Right lung (tissue), 10 donors: ENCODE measurements at places on chromosomes 3 and 15. TPM values are rescaled to one million over a fixed set of nuclear protein-coding genes. Genes with fewer than 3 reads are reported as not detected.

The CCRL2 gene
- 5.7 TPM for polyA plus RNA-seq

The MAGI1 gene
- polyA plus RNA-seq, result 28.2 TPM

The PRSS50 gene
- 0.40 TPM for polyA plus RNA-seq

The ROPN1 gene
- polyA plus RNA-seq, result 0.19 TPM

The TTLL13 gene
- 0.09 TPM for polyA plus RNA-seq

The SGO1 gene
- polyA plus RNA-seq, result 10.2 TPM

The HOMER2 gene
- polyA plus RNA-seq, result 19.1 TPM

The TBC1D21 gene
- not detected for polyA plus RNA-seq

GRCh38 chr15:70494852-70495571 is 268.3 kb downstream of the UACA start:
- DNase-seq, result no peak

DNA sequence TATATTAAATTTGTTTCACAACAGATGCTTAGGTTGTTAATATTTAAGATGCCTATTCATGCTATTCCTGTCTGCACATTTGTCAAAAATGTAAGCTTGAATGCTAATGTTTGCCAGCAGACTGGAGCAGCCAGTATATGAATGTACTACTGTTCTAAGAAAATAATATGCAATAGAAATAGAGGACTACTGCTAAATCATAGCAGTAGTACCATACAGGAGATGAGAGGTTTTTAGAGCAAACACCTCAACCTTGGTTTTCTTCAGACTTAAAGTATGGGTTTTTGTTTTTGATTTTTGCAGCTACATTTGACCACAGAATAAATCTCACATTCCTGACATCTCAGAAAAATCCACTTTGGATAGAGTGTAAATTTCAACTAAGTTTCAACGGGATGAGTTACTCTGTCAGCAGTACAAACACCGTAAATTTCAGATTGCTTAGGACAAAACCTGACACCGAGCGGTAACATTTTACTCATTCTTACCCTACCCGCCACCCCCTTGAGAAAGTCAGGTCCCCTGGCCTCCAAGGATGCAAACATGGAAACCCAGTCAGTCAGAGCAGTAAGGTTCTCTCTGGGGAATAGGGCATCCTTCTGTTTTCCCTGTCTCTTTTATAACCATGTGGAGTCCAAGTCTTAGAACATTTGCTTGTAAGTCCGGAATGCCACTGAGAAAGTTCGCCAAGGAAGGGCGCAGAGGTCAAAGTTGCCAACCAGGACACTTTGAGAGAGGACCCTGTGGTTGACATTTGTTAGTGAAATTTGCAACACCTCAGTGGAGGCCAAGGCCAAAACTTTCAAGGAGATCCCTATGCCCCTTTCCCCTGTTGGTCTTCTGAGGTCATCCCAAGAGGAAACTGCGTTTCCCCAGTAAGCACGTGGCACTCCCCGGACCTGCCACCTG is 17.9 kb upstream of the SATB1 start:
- no peak for DNase-seq

- DNase-seq, result no peak
These were observed 84.4 kb upstream of the MRPS22 start for GRCh38 chr3:139259398-139259797.

DNA sequence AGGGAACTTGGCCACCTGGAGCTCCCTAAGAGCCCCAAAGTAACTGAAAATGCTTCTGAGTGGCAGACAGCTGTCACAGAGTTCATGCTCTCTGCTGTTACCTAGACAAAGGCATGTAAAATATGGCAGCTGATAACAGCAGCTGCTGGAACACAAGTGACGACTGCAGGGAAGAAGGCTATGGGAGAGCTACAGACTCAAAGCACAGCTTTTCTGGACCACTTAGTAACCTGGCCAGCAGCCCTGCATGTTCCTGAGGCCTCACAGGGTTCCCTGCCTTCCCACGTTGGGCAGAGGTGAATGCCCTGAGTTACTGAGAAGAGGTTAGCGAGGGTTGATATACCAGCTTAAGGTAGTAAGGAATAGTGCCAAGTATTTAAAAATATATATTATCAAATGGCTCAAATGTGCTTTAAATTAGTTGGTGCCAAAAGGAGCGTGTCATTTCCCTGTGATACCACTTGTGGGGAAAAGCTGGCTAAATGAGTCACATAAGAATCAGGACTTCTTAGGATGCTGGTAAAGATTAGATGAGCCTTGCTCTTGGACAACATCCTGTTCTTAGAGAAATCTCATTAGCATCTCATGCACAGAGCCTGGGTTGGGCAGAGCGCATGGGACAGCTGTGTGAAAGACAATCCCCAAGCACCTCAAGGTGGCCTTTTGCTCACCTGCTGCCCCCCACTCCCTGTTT is 76.4 kb upstream of the SCN5A start:
- no peak for DNase-seq

- DNase-seq, result peak; percentile 51
These were observed 681 bp downstream of the CTDSPL start for GRCh38 chr3:37862219-37862902.

DNA sequence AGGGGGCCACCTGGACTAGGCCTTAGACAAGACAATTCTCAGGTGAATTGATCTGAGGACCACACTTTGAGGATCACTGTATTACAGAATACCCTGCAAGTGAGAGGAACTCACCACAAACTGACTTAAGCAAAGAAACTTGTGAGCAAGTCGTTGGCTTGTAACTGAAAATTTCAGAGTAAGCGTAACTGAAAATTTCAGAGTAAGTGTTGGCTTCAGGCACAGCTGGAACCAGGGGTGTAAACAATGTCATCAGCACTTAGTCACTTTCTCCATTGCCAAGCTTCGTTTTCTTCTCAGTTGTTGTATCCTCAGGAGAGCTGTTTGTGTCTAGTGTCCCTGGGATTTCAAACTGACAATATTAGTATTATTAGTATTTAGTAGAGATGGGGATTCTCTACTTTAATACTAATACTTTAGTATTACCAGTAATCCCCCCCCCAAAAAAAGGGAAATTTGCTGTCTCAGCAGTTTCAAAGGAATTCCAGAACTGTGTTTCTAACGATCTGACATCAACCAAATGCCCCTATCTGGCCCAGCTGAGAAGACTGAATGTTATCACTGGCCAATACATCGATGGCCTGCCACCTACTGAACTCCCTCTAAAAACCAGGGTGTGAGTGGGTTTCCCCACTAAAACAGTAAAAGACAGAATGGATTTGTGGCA is 474.4 kb downstream of the NTRK3 start:
- no peak for DNase-seq

DNA sequence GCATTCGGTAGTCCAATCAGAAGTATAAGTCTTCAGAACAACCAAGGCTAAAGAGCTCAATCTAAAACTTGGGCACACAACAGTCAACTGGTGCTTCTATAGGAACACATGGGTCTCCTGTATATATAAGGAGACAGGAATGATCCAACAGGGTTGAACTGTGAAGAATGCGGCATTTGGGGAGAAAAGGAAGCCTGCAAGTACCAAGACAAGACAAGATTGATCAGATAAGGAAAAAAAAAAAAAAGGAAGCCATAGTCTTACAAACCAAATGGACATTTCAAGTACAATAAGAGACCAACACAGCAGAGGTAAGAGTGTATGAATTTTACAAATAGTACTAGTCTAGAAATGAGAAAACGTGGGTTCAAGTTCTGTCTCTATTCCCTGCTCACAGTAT is 6.5 kb downstream of the CPEB1 start:
- DNase-seq, result no peak

- DNase-seq, result no peak
These were observed 766.3 kb downstream of the TBL1XR1 start for GRCh38 chr3:176431038-176431418.

- no peak for DNase-seq
These were observed 95.0 kb upstream of the LIMD1 start for GRCh38 chr3:45499529-45499928.

DNA sequence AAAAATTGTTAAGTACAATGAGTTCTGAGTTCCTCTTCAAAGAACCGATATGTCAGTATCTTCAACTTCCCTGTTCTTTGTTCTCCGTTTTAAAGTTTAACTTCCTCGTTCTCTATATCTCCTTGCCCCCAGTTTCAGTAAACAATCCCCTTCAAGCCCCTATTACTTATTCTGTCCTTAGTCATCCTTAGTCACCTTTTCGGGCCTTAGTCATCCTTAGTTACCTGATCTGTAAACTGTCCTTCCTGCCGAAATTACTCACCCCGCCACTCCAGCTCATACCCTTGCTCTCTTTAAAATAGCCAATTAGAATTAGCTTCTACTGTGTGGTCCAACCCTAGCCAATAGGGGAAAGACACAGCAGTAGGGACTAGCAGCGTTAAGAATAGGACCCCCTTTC is 1165.6 kb downstream of the NSUN3 start:
- no peak for DNase-seq

DNA sequence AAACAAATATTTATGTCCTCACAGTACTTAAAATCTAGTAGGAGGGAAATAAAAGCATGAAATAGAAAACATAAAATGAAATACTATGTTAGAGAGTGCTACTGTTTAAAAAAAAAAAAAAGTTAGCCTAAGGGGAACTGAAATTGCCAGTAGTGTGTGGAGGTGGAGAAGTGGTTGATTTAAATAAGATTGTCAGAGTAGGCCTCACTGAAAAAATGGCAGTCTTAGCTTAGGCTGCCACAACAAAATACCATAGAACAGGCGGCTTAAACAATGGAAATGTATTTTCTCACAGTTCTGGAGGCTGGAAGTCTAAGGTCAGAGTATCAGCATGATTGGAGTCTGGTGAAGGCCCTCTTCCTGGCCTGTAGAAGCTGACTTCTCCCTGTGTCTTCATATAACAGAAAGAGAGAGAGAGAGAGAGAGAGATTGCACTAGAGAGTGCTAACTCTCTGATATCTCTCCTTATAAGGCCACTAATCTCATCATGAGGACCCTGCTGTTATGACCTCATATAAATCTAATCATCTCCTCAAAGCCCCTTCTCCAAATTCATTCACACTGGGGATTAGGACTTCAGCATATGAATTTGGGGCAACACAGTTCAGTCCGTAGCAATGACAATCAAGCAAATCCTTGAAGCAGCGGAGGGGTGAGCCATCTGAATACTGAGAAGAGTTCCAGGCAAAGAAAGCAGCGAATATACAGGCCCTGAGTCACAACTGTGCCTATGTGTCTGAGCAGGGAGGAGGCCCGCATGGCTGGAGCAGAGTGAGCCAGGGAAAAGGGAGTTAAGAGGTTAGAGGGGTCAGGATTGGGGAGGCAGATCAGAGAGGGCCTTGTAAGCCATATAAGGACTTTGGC is 23.6 kb upstream of the LRRC34 start:
- DNase-seq, result no peak

GRCh38 chr3:58266577-58266976 is 29.0 kb downstream of the ABHD6 start:
- DNase-seq, result peak; percentile 34

GRCh38 chr15:40990789-40991188 is 37.5 kb downstream of the CHAC1 start:
- no peak for DNase-seq

DNA sequence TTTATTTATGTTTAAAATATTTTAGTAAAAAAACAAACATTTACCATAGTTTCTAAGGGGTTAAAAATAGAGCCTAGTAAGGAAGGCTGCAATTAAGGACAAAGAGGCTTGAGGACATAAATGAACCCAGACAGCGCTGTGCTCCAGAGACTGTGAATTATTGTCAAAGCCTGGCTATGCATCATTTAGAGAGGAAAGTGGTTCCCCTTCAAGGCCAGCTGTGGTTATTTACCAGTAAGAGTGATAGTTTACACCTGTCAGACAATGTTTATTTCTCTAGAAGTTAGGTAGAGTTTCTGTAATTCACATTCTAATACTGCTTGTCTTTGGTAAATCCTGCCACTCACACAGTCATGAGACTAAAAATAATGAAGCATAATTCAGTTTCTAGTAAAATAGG is 32.4 kb upstream of the PIK3R4 start:
- no peak for DNase-seq

DNA sequence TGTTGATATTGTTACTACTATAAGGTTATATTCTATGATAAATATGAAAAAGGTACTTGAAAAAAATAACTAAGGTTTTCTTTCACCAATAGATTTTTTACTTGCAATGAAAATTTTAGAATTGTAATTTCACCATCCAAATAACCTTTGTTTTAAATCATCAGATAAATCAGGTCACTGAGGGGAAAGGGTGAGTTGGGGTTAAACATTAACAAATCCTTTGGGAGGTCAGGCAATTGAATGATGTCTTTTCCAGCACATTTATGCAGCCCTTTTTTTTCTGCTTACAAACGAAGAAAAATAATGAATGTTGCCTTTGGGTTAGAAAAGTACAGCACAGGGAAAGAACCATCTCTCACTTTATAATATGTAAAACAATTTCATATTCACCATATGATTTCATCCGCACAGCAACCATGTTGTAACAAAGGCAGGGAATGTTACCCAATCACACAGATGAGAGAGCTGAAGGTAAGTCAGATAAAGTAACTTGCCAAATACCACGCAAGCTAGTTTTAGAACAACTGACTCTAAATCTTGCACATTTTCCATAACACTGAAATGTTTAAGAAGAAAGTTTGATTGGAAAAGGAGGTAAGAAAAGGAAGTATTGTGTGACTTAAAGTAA is 151.3 kb downstream of the FGF12 start:
- no peak for DNase-seq

DNA sequence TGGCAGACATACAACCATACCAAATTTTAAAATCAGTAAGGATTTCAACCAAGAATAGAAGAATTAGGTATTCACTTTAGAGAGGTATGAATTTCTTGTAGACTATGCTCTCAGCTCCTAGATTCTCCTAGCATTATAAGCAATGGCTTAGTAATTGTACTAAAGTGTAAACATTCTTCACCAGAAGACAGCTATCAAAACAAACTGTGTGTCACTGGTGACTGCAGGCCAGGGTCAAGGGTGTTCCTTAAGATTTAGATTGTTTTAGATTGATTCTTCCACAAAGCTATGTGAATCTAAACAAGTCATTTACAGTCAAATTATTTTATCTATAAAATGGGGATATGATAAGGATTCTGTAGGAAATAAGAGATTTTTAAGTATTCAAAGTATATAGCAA is 23.1 kb upstream of the GP5 start:
- no peak for DNase-seq

GRCh38 chr3:1026395-1026794 is 66.4 kb upstream of the CNTN6 start:
- no peak for DNase-seq

DNA sequence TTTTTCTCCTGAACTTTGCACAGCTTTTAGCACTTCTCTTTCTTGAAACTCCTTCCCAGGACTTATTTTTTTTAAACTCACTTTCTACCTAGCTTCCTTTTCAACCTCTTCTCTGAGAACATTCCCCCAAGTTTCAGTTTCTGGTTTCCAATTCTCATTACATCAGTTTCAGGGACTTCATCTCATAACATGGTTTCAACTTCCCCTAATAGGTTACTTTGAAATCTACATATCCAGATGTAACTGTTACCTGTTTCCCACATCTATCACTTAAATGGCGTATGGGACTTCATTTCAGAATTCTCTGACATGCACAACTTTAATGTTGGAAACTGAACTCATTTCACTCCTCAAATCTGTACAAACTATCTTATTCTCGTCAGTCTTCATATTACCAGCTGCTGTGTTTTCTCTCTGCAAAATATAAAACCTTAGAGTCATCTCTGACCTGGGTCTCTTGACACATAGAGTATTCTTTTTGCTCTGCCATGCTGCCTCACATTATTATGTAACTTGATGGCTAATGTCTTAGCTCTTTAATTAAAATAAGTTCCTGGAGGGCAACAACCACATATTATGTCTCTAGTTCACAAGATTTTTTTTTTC is 58.4 kb downstream of the NME9 start:
- DNase-seq, result no peak

GRCh38 chr3:25854635-25855034 is 64.7 kb downstream of the OXSM start:
- DNase-seq, result no peak

- no peak for DNase-seq
These were observed 180.2 kb upstream of the CBLB start for GRCh38 chr3:106048946-106049481.
